Kasumi-1 (cell line): ENCODE measurements at places on chromosomes 1 and 21.
A peak's percentile ranks its signal among the peaks of the same experiment; 100 is the strongest.

DNA sequence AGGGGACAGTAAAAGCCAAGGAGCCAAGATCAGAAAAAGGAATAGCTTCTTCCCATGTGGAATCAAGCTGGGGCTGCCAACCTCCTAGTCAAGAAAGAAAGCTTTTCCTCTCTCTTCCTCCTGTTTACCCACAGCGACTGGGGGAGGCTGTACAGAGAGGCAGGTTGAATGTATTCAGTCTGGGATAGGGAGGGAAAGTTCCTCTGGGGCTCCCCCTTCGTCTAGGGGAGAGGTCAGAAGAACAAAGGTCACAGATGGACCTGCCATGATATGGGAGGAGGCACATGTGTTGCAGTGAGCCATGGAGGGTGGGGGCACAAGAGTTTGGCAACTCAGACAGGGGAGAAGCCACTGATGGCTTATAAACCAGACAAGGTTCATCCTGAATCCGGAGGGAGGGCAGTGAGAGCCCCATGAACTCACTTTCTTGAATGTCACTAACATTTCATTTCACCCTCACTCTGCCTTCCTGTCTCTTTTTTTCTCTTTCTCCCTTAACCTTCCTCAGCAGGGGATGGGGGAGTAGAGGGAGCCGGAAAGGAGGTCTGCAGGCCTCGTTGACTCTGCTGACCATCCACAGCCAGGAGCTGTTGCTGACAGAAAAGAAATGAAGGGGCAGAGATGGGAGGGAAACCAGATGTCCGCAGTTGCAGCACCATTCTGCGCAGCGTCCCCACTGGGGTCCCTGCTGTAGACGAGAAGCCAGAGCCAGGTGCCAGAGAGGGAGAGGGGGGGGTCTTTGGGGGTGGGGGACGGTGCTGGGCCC is 61.1 kb downstream of the PLXNA2 start:
- DNase-seq: no peak

DNA sequence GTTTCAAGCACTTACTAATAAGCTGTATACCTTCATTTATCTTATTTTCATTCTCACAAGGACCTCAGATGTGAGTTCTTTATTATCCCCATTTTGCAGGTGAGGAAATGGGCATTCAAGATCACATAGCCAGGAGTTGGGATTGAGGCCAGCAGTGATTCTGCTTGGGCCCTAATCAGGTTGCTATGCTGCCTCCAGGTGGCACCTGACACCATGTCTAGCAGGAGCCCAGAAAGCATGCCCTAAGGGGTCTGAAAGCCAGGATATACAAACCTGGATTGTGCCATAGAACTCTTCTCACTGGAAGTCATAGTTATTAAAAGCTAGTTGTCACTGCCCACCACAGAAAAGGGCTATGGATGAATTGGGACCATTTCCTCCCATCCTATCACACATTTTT is 61.1 kb downstream of the FYB2 start:
- no peak for DNase-seq

- DNase-seq: peak; percentile 38
Measured at GRCh38 chr1:143698016-143698415, 273.8 kb downstream of the FAM72C start.

GRCh38 chr1:215287362-215287761 is 204.8 kb downstream of the KCNK2 start:
- no peak for DNase-seq
